ENCODE measurements at places on chromosomes 7 and 10. TPM values are rescaled to one million over a fixed set of nuclear protein-coding genes. Genes with fewer than 3 reads are reported as not detected.

OR6B1 gene
- total RNA-seq = not detected

LGI1 gene
- not detected for total RNA-seq

BCCIP gene
- total RNA-seq = 46.2 TPM

DNA sequence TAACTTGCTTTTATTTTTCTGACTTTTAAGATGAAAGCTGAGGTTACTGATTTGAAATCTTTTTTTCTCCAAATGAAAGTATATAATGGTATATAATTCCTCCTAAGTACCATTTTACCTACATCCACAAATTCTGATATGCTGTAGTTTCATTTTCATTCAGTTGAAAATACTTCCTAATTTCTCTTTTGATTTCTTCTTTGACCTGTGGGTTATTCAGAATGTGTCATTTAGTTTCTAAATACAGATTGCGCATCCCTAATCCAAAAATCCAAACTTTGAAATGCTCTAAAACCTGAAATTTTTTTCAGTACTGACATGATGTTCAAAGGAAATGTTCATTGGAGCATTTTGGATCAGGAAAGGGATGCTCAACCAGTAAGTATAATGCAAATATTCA, 168.7 kb downstream of the CELF2 start:
- no peaks in the 10 kb centered on the region for H3K4me1 ChIP-seq
- DNase-seq = no peak
- no peak overlapping the region for H3K27ac ChIP-seq

DNA sequence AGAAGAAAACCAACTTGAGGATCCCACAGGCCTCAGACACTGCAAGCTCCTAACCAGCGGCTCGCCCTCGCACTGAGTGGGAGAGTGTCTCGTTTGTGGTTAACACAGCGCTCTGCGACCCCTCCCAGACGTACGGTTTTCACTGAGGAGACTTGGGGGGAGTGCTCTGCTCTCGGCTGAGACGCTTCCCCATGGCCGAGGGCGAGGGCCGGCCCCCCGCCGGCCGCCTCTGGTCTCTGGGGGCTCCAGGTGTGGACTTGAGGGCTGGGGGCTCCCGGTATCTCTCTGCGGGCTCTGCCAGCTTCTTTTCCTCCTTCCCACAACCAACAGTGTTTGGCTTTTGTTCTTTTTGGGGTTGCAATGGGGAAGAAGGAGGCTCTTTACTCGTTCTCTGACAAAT, 118.7 kb downstream of the LARP4B start:
- H3K36me3 ChIP-seq = peaks cover 45% of the 10 kb centered on the region
- no peaks in the 10 kb centered on the region for H3K4me1 ChIP-seq
- no peaks in the 10 kb centered on the region for H3K27me3 ChIP-seq
- no peak for DNase-seq
- no peak overlapping the region for H3K27ac ChIP-seq

GRCh38 chr10:31299119-31299518, 19.9 kb upstream of the ZEB1 start:
- H3K4me3 ChIP-seq = no peak overlapping the region
- no peak for DNase-seq

- H3K27me3 ChIP-seq = no peaks in the 10 kb centered on the region
- H3K4me1 ChIP-seq = no peaks in the 10 kb centered on the region
- H3K36me3 ChIP-seq = no peaks in the 10 kb centered on the region
- DNase-seq = no peak
These were observed 5.9 kb downstream of the AKAP9 start for GRCh38 chr7:91946549-91946948.
